ENCODE measurements at places on chromosomes 4 and X.

- peak; percentile 32 for DNase-seq
Observed at GRCh38 chr4:37891260-37892159, 626 bp downstream of the TBC1D1 start.

GRCh38 chrX:10525381-10526120 lies 94.8 kb downstream of the MID1 start:
- no peak for DNase-seq

- DNase-seq = no peak
Observed at GRCh38 chr4:167222099-167222498, 12.2 kb downstream of the SPOCK3 start.

DNA sequence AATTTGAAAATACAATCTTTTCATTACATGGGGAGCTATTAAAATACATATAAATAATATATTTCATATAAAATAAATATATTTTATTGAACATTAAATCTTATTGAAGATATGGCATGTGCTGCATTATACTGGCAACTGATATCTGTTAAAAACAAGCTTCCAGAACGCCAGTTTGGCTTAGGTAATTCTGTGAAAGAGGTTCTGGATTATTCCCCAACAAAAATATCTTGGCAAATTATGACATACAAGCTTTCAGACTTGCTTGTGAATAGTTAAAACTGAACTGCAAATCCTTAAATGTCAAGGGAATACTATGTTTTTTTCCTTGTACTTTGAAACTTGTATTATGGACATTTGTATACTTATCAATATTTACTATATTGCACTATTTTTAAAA lies 210.2 kb upstream of the LCORL start:
- DNase-seq = no peak

Data from Jurkat, Clone E6-1 (cell line).